ENCODE measurements at places on chromosomes 11 and 22.

DNA sequence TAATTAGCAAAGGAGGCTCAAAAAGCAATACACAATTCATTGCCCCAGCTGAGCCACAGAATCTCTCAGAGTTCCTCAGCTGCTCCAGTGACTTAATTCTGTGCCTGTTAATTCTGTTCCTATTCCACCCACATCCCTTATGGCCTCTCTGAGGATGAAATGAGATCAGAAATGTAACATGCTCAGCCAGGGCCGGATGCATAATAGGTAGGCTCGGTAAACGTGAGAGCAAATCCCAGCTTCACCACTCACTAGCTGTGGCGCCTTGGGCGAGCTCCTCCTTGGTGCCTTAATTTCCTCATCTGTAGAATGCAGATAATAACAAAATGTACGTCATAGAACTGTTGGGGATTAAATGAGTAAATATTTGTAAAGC is 42.8 kb upstream of the DKK3 start:
- DNase-seq: no peak

DNA sequence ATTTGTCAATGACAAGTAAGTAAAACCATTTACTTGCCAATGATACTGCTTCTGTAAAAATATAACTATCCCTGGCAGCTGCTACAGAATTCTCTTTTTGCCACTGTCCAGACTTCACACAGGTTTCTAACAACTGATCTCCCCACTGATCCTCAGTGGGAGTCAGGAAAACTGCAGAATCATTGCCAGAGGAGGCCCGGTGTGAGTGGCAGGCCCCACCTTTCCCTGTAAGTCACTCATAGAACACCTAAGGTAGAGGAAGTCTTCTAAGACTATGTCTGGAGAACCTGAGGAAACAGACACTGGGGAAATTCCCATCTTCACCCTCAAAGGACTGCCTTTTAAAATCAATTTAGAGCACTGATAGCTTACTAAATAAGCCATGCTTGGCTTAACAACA is 66.3 kb downstream of the ZC3H12C start:
- DNase-seq: no peak

GRCh38 chr22:44479662-44480061 is 18.4 kb downstream of the RTL6 start:
- no peak for DNase-seq

DNA sequence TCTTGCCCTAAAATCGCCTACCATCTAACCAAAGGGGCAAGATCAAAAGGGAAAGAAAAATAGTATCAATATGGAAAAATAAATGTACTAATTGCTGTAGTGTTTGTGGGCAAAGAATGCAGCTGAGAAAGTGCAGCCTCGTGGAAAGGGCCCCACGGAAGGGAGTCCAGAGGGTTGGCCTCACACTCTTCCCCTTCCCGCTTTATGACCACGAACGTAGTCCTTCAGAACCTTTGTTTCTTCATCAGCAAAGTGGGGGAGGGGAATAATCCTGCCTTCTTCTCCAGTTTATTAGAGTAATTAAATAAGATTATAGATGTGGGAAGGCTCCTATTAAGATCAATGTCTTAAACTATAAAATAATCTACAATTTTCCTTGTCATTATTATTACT is 41.0 kb downstream of the FLI1 start:
- DNase-seq: no peak

- peak; percentile 65 for DNase-seq
Observed at GRCh38 chr22:46684706-46685105, 53.3 kb downstream of the CERK start.

- DNase-seq: peak; percentile 94
Observed at GRCh38 chr22:20155330-20156041, 4.6 kb upstream of the CCDC188 start.

- DNase-seq: no peak
Observed at GRCh38 chr11:47215366-47215910, 664 bp downstream of the DDB2 start.

GRCh38 chr11:121108413-121108812 is 7.4 kb downstream of the TECTA start:
- no peak for DNase-seq

DNA sequence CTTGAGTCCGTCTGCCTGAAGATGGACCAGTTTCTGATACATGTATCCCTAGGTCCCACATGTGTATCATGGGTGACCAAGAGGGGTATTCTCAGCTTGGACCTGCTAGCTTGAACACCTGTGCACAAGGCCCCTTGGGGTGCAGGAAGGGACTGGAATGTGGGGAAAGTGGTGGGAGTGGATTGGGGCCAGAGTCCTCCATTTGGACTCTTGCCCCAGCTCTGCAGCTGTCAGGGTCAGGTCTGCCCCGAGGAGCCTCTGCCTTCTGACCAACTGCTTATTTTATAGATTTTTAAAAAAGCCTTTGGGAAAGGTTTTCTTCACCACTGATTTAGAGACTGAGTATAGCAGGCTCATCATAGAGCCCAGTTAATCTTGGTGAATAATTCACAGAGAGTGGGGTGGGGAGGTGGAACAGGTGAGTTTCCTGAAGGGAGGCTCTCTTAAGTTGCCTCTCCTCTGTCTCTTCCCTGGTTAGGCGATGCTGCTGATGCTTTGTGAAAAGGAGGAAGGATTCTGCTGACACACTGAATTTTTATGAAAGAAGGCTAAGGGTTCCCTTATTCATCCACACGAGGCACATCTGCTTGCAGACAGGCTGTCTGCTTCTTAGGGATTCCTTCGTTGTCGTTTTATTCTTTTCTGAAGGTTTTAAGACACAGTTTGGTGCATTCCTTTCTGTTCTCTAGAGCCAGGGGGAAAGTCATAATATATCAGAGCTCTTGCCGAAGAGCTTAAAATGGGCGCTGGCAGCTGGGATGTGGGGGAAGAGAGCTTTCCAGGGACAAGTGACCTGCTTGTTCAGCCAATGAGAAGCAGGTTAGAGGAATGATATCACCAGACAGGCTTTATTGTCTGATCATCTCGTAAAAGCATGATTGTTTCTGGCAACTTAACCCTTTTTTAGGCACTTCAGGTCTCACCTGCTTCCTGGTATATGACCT is 19.9 kb downstream of the TRIM44 start:
- no peak for DNase-seq

DNA sequence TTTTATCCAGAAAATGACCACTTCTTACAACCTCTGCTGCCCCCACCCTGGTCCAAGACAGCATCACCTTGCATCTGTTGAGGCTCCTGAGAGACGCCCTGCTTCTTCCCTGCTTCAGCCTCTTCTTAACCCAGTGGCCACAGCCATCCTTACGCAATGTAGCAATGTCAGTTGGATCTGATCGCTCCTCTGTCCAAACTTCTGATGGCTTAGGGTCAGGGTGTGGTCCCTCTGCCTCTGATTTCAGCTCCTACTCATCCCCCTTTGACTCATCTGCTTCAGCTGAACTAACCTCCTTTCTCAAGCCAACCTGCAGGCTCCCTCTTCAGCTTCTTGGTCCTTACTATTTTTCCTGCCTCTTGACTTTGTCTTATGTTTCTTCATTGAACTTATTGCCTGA is 280.8 kb downstream of the KIRREL3 start:
- no peak for DNase-seq

DNA sequence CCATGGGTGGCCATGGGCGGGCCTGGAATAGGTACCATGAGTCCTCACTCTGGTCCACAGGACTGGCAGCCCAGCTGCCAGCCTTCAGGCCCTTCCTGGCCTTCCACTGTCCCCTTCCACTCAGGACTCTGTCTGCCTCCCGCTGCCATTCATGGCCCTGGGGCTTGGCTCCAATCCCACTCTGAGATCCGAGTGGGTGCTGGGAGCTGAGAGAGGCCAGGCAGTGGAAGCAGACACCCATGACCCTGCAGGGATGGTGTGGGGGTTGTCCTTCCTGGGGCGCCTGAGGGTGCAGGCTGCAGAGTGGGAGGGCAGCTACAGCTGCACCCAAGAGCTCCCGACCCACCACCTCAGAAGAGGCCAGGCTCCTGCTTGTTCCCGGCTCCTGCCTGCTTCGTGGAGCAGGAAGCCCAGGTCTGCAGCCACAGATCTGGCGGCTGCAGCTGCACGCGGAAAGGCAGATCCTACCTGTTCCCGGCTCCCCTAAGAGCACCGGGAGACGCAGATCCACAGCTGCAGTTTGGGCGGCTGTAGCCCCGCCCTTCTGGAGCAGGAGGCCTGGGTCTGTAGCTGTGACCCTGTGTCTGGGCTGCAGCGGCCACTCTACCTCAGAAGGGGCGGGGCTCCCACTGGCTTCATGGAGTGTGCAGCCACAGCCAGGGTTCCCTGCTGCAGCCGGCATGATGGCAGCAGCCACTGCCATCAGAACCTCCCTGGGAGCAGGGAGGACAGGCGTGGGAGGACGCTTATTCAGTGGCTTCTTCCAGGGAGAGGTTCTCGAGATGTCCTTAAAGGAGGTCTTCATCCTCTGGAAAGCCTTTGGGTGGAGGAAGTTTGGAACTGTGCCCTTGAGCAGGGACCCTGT is 27.5 kb downstream of the IGHMBP2 start:
- DNase-seq: no peak

DNA sequence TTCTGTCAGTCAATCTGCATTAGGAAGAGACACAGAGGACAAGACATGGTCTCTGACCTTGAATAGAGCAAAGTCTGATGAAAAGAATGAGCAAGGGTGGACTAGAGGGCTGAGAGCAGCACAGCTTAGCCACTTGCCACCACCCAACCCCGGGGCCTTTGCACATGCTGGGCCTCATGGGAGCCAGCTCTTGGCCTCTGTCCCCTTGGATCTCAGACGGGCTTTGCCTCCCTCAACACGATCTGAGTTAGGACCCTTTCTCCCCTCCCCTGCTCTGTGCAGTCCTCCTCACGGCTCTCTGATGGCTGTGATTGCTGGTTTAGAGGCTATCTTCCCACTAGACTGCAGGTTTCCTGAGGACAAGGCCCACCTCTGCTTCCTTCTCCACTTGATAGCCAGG is 131.6 kb upstream of the B3GAT1 start:
- no peak for DNase-seq

- DNase-seq: no peak
Observed at GRCh38 chr11:75428989-75429640, 3.9 kb downstream of the KLHL35 start.

GRCh38 chr22:20128902-20129746 is 2.5 kb upstream of the ZDHHC8 start:
- DNase-seq: peak; percentile 74

DNA sequence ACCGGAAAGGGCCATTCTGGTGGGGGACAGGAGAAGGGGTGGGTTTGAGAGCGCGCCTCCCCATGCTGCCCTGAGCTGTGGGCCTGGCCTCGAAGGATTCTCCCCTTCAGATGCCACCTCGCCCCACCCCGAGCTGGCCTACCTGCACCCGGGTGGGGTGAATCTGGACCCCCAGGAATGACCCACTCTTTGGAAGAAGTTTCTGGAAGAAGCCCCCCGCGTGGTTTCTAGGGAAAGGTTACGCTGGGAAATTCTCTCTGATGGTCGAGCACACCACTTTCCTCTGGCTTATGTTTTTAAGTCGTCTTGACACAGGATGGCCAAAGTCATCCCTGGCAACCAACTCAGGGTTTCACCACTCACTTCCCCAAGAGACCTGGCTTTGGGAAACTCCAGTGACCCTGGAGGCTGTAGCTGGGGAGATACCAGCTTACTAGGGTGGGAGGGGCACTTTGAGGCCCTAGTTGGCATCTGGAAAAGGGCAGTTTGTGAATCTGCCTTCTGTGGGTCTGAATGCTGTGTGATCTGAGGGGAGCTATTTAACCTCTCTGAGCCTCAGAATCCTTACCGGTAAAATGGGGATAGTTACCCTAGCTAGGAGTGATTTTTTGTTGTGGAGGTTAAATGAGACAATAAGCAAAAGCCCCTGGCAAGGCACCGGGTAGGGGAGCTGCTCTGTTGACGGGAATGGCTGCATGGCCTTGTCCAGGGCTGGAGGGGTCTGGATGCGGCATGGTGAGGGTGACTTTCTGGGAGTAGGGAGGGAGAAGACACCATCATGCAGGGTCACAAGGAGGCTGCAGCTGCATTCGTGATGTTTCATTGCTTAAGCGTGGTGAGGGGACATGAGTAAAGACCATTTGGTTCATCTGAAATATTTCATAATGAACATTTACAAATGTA is 45.3 kb upstream of the ACCSL start:
- no peak for DNase-seq

- no peak for DNase-seq
Observed at GRCh38 chr22:29638678-29639077, 35.2 kb downstream of the NF2 start.

Measured in BE2C (cell line).